ENCODE measurements at places on chromosomes 1 and 21. TPM values are rescaled to one million over a fixed set of nuclear protein-coding genes. Genes with fewer than 3 reads are reported as not detected.

The NBL1 gene
- 47.4 TPM for polyA plus RNA-seq

DNA sequence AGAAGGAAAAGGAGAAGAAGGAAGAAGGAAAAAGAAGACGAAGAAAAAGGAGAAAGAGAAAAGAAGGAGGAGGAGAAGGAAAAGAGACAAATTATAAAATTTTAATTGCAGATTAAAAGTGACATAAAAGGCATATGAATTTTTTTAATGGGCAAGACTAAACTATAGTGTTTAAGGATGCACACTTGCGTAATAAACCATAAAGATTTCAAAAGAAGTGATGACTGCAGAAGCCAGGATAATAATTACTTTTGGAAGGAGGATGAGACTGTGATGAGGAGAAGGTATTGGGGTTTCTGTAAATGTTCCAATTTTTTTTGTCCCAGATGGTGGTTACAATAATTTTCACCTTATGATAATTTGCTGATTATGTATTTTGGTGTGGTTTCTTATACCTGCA lies 243.1 kb upstream of the PKN2 start:
- no peak overlapping the region for H3K4me3 ChIP-seq
- no peak for DNase-seq
- no peaks in the 10 kb centered on the region for H3K27me3 ChIP-seq
- no peaks in the 10 kb centered on the region for H3K4me1 ChIP-seq

DNA sequence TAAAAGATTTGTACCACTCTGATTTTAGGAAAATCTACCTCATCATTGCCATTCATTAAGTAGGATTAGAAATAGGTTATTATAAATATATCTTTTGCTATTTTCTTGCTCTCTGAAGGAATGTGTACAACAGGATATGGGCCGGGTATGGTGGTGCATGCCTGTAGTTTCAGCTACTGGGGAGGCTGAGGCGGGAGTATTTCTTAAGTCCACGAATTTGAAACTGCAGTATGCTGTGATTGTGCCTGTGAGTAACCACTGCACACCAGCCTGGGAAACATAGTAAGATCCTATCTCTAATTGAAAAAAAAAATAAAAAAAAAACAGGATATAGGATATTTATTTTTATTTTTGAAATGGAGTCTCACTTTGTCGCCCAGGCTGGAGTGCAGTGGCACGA lies 50.0 kb downstream of the CLIC4 start:
- no peak for DNase-seq
- no peaks in the 10 kb centered on the region for H3K36me3 ChIP-seq
- no peaks in the 10 kb centered on the region for H3K27me3 ChIP-seq
- no peak overlapping the region for H3K4me3 ChIP-seq
- no peak overlapping the region for H3K27ac ChIP-seq
- no peaks in the 10 kb centered on the region for H3K4me1 ChIP-seq

- peaks cover 3% of the 10 kb centered on the region for H3K4me1 ChIP-seq
- no peak for DNase-seq
- H3K36me3 ChIP-seq, result no peaks in the 10 kb centered on the region
- H3K27me3 ChIP-seq, result no peaks in the 10 kb centered on the region
- no peak overlapping the region for H3K4me3 ChIP-seq
Measured at GRCh38 chr21:41643246-41643966, 123.4 kb downstream of the RIPK4 start.

The KRTAP25-1 gene
- polyA plus RNA-seq, result not detected

All from kidney (tissue), 22 donors.